NCI-H510A (cell line): ENCODE measurements at places on chromosomes 7 and 10.

GRCh38 chr10:12465385-12466136, 116.2 kb downstream of the CAMK1D start:
- DNase-seq = no peak

GRCh38 chr10:132498562-132499366, 38.8 kb upstream of the INPP5A start:
- no peak for DNase-seq

GRCh38 chr10:110848106-110848505, 23.6 kb upstream of the PDCD4 start:
- no peak for DNase-seq

- DNase-seq = no peak
These were observed 36.0 kb upstream of the LAMB1 start for GRCh38 chr7:108038986-108039385.

DNA sequence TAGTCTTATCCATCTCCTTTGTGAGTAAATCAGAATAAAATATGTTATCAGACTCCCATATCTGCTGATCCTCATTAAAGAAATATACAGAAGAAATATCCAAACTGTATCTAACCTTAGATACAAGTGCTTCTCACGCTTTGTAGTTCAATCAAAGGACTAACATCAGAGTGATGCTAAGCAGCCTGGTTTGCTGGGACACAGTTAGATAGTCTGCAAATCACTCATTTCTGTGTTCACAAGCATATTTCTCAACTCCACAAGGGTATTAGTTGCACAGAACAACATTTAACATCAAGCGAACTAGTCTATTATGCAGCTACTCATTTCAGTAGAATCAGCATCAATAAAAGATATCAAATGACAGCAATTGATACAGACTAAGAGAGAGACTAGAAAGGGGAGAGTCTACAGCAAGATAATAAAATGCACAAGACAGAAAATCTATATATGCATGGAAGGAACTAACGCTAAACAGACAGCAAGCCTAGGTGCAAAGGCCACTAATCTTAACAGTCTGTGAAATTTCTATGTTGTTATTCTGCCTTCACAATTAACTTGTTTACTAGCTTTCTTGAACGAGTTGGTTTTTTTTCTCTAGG, 30.0 kb downstream of the DNAJC12 start:
- DNase-seq = no peak

- no peak for DNase-seq
These were observed 39.6 kb upstream of the CABCOCO1 start for GRCh38 chr10:61623161-61623560.

- DNase-seq = no peak
These were observed 292.4 kb upstream of the KLF14 start for GRCh38 chr7:131026297-131027000.

GRCh38 chr7:69328516-69328915, 269.8 kb upstream of the AUTS2 start:
- DNase-seq = no peak

- DNase-seq = no peak
These were observed 225.0 kb downstream of the PAXIP1 start for GRCh38 chr7:154777908-154778307.

DNA sequence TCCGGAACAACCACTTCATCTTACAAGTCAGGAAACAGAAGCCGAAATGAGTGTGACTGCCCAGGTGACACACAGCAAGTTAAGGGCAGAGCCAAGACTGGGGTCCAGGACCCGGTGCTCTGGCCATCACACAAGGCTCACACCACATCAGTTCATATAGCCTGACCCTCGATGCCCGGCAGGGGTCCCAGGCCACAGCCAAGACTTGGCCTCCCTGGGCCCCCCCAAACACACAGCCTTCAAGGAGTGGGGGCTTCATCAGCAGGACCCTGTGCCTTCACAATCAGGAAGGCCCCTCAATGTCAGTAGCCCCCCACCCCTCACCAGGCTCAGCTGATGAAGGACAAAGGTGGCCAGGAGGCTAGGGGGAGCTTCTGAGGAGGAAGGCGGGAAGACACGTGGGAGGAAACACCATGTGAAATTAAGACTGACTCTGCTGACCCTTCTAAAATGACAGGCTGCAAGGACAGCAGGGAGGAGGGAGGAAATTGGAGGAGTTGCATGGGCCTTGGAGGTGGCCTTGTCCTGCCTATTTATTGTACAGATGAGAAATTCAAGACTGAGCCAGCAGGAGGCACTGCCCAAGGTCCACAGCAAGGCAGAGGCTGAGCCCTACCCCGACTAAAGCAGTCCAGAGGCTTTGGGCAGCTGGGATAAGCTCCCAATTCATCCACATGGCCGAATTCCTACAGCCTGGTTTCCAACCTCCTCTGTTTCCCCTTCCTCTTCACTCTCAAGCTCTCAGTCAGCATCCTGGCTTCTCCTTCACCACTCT, 216.1 kb upstream of the ZMIZ1 start:
- no peak for DNase-seq

DNA sequence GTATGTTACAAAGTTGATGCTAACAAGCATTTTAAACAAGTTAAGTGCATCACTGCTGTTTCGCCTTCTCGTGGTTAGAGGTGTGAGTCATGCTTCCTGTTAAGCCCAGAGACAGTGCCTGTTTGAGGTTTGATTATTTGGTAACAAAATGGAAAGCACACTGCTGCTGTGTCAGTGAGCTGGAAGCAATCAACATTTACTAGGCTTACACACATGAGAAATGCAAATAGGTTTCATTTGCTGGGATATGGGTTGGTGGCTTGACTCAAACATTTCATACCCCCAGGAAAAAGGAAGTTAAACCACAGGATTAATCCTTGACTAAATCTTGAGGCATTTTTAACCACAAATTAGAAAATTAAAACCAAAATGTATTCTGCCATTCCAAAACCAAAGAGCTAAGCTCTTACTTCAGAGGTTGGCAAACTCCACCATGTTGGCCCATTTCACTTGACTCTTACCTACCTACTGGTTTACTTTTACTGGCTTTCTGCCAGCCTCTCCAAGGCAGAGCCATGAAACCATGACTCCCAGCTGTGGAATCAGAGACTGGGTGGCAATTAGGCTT, 139.2 kb downstream of the ETV1 start:
- DNase-seq = peak; percentile 36

DNA sequence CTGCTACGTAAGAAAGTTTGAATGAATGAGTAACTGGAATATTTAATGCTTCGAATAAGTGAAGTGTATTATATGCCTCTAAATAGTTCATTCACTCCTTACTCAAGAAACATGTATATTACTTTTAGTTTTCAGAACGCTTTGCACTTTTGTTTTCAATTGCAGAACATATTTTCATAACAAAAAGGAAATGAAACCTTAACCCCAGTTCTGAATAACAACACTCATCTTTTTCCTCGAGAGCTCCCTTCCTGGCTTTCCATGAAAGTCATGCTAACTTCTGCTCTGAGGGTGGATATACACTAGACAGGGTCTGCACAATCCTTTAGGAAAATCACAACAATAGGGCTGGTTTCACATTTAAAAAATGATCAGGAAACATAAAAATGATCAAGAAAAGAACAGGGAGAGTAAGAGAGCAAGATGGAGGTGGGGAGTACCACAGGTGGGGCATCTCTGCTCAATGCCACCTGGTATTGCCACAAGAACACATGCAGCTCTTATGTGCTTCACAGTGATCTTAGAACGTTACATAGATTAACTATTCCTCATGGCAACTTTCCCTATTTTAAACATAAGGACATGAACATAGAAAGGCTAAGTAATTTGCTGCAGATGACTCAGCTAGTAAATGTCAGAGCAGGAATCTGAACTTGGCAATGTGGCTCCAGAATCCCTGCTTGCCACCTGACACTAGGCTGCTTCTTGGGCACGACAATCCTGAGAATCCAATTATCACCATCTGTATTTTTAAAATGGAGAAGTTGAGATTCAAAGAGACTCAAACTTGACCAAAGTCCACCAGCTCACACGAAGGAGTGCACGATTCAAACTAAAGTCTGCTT, 219.5 kb upstream of the AOAH start:
- DNase-seq = no peak

DNA sequence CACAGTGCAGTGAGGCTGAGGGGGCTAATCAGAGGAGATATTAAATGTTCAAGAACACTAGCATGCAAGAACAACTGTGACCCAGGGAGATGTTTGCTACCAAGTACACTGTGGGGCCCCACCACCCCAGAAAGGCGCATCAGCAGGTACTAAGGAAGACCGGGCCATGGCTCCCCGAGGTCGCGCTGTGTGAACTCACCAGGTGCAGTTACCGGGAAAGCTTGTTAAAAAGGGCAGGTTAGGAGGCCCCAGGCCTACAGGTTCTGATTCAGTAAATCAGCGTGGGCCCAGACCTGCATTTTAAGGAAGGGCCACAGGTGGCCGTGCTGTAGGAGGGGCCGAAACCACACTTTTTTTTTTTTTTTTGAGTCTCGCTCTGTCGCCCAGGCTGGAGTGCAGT, 54.6 kb downstream of the TMEM209 start:
- DNase-seq = no peak

GRCh38 chr7:143884969-143885559, 16.9 kb downstream of the TCAF1 start:
- peak; percentile 29 for DNase-seq

GRCh38 chr10:4429571-4429970, 396.4 kb upstream of the AKR1E2 start:
- DNase-seq = no peak

GRCh38 chr10:84341538-84341856, 13.1 kb downstream of the CCSER2 start:
- DNase-seq = no peak

DNA sequence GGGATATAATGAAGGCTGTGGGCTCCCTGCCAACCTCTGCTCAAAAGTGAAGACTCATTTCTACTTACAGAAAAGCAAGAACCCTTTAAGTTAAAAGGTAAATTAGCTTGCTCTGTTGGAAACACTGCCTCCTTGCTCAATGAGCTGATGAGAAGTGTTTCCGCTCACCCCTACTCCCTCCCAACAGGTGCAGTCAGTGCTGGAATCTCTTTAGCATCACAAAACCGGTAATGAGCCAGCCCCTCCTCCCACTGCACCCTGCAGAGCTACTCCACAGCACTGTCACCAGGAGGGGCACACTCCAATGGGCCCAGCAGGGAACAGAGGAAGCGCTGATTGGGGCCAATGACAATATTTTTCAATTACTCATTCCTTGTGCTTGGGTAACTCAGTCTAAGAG, 262.5 kb downstream of the TCERG1L start:
- DNase-seq = no peak

GRCh38 chr7:129774359-129774758, 162.8 kb downstream of the NRF1 start:
- DNase-seq = no peak

DNA sequence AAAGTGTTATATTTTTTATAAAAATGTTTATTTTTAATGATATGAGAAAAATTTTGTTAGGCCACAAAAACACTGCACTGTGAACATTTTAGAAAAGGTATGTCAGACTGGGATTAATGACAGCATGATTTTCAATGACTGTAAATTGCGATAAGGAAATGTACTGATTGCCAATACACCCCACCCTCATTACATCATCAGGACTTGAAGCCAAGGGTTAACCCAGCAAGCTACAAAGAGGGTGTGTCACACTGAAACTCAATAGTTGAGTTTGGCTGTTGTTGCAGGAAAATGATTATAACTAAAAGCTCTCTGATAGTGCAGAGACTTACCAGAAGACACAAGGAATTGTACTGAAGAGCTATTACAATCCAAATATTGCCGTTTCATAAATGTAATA, 64.8 kb upstream of the CAPZA2 start:
- no peak for DNase-seq

GRCh38 chr7:22572292-22572691, 72.3 kb upstream of the STEAP1B start:
- no peak for DNase-seq

- no peak for DNase-seq
These were observed 540.0 kb downstream of the TCERG1L start for GRCh38 chr10:130771491-130771946.
